Stimulated activated CD4-positive, alpha-beta T cell treated with anti-CD3 and anti-CD28 coated beads, Interleukin-15, amount 100 ng/mL, for 1 hour (primary cell): ENCODE measurements at places on chromosomes 2 and 18.

DNA sequence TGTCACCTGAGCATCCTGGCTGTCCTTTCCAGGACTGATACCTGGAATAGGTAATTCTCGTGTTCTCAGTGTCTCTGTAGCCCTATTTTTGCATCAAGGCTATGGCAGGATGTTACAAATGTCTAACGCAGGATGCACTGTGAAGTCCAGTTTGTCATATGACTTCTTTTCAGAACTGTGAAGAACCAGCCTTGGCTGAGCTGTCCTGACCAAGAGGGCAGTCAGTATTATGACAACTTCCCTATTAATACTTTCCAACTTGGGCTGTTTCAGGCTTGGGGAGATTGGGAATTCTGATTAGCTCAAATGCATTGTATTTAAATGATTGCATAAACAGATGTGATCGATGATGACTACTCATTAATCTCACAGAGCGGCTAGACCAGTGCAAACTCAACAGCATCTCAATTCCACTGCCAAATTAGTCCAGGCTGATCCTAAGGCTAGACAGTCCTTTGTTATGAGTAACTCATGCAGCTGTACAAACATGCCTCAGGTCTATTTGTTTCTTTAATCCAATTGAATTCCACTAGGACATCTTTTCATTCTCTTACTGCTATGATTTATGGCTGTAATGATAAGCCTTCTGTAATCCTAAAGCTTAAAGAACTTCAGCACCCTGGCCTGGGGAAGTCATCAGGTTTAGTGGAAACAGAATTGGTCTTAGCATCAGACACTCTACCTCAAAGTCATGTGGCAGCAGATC is 331.6 kb downstream of the KCNS3 start:
- DNase-seq, result no peak

GRCh38 chr2:71697106-71698004 is 244.0 kb downstream of the DYSF start:
- no peak for DNase-seq

GRCh38 chr2:106294182-106294581 is 100.1 kb upstream of the UXS1 start:
- no peak for DNase-seq

DNA sequence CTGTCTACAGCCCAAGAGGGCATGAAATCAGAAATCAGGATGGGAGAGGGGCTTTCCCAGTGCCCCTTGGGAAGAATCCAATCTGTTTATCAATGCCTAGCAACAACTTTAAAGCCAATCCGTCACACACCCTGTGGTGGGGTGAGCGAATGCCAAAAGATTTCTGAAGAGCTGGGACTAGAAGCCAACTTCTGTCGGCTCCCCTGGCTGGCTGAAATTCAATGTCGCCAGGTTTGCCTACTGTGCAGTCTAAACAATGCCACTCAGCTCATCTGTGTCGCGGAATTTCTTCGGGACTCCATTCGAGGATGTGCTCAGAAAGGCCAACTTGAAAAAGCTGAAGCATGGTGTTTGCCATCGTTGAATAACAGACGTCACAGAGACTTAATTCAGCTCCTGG is 31.5 kb upstream of the NCKAP5 start:
- no peak for DNase-seq

DNA sequence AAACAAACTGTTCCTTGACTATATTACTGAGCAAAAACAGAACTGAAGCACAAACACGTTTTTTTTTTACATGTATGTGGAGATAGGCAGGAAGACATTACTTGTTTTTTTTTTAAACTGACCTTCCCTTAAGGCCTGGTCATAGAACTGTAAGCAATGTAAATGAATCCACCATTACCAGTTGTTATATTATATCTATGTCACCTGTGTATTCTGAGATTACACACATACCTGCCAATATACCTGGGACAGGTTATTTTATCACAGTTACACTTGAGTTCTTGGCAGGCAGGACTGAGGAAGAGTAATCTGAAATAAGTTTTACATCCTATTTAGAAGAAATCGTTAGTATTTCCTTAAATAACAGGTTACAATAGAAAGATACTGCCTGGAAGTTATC is 155.3 kb downstream of the BAZ2B start:
- DNase-seq, result no peak

DNA sequence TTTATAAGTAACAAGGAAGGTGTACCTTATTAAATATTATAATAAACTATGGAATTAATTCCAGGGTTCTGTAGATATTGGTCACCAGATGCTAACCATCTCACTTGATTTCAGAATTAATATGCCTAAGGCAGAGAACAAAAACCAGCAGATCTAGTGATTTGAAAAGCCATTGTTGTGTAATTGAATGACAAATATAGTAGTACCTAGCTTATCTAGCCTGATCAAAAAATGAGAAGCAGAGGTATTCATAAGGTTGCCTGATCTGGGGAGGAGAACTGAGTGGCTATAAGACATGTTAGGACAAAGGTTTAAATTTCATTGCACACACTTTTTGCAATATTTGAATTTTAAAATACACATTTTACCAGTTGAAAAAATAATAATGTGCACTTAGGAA is 132.0 kb upstream of the UBE2E3 start:
- DNase-seq, result no peak

DNA sequence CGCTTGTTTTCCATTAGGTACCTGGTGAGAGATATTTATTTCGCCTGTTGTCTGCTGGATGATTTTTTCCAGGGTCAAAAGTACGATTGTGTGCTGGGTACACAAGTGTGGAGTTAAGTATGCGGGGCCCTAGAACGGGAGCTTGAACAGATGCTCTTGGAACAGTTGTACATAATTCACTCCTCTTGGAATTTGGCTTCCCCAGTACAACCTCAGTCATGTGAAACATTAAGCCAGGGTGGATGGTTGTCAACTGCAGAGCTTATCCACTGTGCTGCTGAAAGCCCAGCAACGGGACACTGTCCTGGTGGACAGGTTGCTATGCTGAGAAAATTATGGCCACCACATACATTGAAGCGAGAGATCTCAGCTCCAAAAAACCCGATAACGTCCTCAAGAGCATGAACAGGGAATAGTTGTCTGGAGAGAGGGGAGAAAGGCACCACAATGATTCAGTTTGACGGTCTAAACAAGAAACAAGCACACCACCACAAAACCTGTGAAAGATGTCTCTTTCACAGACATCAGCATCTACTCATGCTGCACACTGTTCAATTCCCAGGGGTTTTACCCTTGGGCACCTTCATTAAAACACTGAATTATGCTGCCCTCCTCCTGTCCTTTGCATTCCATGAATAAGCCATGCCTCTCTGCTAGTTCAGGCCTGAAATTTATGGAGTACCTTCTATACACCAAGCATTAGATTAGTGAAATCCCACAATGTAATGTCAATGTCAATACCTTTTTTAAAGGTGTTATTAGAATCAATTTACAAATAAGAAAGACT is 176.8 kb upstream of the TRIB2 start:
- DNase-seq, result no peak

GRCh38 chr2:128438586-128438985 is 119.9 kb upstream of the HS6ST1 start:
- no peak for DNase-seq

- no peak for DNase-seq
Measured at GRCh38 chr2:197152451-197153228, 157.9 kb downstream of the ANKRD44 start.

GRCh38 chr18:10249270-10249669 is 205.2 kb upstream of the APCDD1 start:
- DNase-seq, result no peak

- DNase-seq, result no peak
Measured at GRCh38 chr2:238920053-238920452, 72.2 kb downstream of the TWIST2 start.

GRCh38 chr18:67104700-67105284 is 411.7 kb downstream of the DSEL start:
- no peak for DNase-seq

DNA sequence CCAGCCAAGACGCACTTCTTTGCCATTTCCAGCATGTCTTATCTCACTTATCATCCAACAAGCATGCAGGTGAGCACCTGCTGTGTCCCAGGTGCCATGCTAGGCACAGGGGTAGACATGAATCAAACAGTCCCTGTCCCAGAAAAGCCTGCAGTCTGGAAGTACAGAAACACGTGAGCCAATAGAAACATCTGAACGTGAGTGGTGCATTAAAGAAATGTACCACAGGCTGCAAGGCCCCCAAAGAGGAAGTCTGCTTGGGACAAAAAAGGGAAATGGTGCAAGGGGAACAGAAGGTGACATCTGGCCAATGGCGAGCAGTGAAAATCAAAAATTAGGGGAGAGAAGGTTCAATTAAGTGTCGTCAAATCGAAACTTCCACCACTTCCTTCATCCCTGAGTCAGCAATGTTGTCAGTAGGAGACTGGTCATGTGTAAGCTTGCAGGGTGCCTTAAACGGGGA is 17.6 kb upstream of the TMEM247 start:
- DNase-seq, result no peak
